HT1080 (cell line): ENCODE measurements at places on chromosomes 5 and 9. TPM values are rescaled to one million over a fixed set of nuclear protein-coding genes. Genes with fewer than 3 reads are reported as not detected.
A peak's percentile ranks its signal among the peaks of the same experiment; 100 is the strongest.

DNA sequence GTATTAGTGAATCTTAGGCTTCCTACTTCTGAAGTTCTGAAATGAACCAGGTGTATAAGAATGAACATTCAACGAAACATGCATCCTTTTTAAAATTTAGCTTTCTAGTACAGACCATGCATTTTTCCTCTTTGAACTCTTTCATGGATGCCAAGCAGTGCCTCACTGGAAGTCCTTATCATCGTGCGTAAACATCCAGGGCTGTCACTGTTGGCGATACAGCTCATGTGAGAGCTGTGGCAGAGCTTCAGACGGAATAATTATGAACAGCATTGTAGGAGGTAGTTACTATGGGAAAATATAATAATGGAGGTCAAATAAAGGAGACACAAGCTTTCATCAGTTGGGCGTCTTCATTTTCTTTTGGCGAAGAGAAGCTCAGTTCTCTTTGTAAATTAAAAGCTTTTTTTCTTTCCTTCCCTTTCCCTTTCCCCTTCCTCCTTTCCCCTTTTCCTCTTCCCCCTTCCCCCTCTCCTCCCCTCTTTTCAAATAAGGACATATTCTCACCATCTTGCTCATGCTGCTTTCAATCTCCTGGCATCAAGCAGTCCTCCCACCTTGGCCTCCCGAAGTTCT, 167.3 kb downstream of the KDM4C start:
- DNase-seq: no peak

- no peak for DNase-seq
Observed at GRCh38 chr5:73908846-73909245, 282.9 kb downstream of the ARHGEF28 start.

PLCXD3 gene
- 0.07 TPM in 1 of 2 replicates, not detected in the other for total RNA-seq

DNA sequence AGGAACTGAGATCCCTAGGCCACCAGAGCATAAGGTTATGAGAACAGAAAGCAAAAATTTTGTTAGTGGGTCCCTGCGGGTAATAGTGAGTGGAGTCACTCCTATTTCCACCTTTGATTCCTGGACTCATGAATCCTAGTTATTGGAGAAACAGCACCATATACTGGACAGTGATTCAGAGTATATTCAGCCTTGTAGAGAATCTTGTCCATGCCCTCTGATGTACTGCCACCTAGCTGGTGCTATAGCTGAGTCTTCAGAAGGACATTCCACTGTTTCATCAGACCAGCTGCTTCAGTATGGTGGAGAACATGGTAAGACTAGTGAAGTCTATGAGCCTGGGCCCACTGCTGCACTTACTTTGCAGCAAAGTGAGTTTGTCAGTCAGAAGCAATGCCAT, 25.0 kb upstream of the ITGA2 start:
- peak; percentile 51 for DNase-seq

GRCh38 chr9:78666818-78667414, 370.0 kb downstream of the PSAT1 start:
- peak; percentile 23 for DNase-seq

GRCh38 chr9:34282096-34282495, 47.0 kb downstream of the KIF24 start:
- no peak for DNase-seq

DNA sequence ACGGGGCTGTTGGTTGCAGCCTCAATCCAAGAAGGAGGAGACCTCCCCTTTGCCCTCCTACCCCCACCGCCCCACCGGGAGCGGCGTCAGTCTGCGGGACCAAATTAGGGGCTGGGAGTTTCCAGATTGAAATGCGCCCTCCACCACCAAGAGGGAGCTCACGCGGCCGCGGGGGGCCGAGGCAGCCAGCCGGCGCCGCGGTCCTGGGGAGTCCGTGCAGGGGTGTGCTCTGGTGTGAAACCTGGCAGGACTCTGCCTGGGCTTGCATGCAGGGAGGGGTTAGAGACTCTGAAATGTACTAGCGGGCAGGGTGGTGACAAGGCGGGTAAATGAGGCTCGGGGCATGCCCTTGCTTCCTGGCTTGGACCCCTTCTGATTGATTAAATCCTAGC, 989 bp upstream of the FBN2 start:
- no peak for DNase-seq

GMCL2 gene
- not detected in 2 replicates for total RNA-seq

GRCh38 chr5:127192150-127192549, 98.4 kb upstream of the MEGF10 start:
- no peak for DNase-seq

DNA sequence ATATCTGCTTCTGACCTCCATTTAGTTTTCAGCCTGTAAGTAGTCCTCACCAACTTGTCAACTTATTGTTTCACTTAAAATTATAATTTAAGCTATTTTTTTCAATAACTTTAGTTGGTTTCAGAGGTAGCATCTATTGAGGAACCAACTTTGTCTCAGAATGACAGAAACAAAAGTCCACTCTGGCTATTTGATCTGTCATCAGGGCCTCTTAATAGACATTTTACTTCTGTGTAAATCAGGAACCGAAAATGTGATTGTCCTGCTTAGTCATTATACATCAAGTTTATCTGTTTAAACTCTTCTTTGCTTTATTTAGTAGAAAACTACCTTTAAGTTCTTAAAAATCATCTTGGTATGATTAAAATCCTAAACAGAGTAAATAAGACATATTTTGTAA, 820.8 kb upstream of the EDIL3 start:
- no peak for DNase-seq

GRCh38 chr5:159262472-159262858, 625 bp upstream of the UBLCP1 start:
- DNase-seq: no peak

GRCh38 chr9:116566677-116567488, 120.2 kb upstream of the TRIM32 start:
- DNase-seq: no peak

DNAJC18 gene
- 5.1 and 11.9 TPM in 2 replicates for total RNA-seq

AQP7 gene
- not detected in 2 replicates for total RNA-seq

CDKN2B-AS1 gene
- total RNA-seq: 2.7 and 3.8 TPM in 2 replicates

- no peak for DNase-seq
Observed at GRCh38 chr5:146165460-146165859, 17.0 kb downstream of the LARS1 start.

SLC1A3 gene
- total RNA-seq: 23.7 and 27.1 TPM in 2 replicates

DNA sequence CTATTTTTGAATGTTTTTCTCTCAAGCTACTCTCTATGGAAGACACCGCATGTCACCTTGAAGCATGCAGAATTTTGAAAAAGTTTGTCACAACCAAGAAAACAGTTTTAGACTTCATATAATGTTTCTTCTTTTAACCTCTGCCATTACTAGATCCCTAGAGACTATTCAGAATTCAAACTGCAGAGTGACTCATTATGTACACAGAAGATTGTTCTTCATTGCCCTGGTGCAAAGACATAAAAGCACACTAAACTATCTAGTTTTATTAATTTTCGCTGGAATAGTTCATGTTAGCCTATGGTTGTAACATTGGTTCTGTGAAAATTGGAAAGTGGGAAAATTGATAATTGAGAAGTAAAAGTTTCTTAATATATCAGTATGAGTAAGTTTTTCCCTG, 18.4 kb downstream of the F2RL2 start:
- peak; percentile 44 for DNase-seq

NUTM2F gene
- not detected in 2 replicates for total RNA-seq

RABGAP1 gene
- 15.1 and 20.2 TPM in 2 replicates for total RNA-seq

PDLIM4 gene
- not detected in 2 replicates for total RNA-seq

SHLD3 gene
- total RNA-seq: 4.5 and 4.6 TPM in 2 replicates

AJM1 gene
- 0.87 and 1.5 TPM in 2 replicates for total RNA-seq

- DNase-seq: peak; percentile 86
Observed at GRCh38 chr5:178786859-178787499, 56.5 kb upstream of the ZNF354A start.

GRCh38 chr9:93603906-93604326, 27.5 kb downstream of the PHF2 start:
- no peak for DNase-seq

DNA sequence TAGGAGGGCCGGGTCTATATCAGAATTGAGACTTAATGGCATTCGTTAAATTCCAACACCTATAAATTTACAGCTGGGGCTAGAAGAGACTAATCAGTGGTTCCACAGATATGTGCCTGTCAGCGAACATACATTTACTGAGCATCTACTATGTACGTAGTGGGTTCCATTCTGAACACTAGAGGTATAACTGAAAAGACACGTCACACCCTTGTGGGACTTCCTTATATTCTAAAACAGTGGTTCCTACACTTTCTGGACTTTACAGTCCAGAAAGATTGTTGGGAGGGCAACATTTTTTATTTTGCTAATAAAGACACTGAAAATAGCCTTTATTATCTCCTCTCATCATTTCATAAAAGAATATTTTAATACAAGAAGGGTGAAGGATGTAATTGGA, 140.5 kb downstream of the SCAMP1 start:
- DNase-seq: no peak
